ENCODE measurements at places on chromosomes 6 and 20. TPM values are rescaled to one million over a fixed set of nuclear protein-coding genes. Genes with fewer than 3 reads are reported as not detected.

Gene MED20
- 21.7 TPM for total RNA-seq

Gene TRPC4AP
- 83.4 TPM for total RNA-seq

Gene CRISP2
- not detected for total RNA-seq

Gene EMILIN3
- total RNA-seq, result 0.46 TPM

Gene MUC21
- total RNA-seq, result not detected

DNA sequence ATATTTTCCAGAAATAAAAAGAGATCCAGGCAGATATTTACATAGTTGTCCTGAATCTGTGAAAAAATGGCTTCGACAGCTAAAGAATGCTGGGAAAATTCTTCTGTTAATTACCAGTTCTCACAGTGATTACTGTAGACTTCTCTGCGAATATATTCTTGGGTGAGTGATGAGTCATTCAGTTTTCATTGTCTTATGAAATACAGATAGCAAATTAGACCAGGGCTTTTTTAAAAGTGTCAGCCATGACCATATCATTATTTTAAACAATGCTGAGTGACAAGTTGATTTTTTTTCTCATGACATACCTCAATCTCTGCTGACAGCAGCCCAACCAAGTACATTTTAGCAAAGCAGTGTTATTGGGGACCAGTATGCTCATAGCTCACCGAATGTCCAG is 32.8 kb downstream of the TSPYL4 start:
- peaks cover 45% of the 10 kb centered on the region for H3K4me1 ChIP-seq
- H3K36me3 ChIP-seq, result no peaks in the 10 kb centered on the region
- no peak overlapping the region for H3K4me3 ChIP-seq
- peak overlapping the region; percentile 42 for H3K27ac ChIP-seq

DNA sequence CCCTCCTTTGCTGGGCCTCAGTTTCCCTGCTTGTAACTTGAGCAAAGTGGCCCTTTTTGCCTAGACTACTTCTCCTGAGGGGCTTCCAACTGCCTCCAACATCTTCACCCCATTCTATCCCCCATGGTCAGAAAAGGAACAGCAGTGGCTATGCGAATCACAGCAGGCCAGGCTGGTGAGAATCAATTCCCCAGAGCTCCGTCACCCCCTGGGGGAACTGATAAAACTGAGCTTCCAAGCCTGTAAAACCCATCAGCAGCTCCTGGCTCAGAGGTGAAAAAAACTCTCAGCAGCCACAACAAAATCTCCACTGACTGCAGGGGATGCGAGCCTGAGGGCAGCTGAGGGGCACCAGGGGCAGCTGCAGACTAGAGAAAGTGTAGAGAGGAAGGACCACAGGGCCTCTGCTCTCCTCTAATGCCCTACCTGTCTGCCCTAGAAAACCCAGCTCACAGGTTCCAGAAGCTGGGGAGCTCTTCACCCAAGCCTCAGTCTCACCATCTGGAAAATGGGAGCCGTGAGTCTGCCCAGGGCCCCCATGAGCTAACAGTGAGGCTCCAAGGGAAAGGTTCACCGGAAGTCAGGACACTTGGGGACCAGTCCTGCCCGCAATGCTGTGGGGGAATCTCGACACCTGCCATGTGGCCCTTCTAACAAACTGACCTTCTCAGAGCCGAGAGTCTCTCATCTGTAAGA is 120.6 kb downstream of the GRM4 start:
- H3K36me3 ChIP-seq, result no peaks in the 10 kb centered on the region
- no peak overlapping the region for H3K4me3 ChIP-seq
- peaks cover 14% of the 10 kb centered on the region for H3K27me3 ChIP-seq
- DNase-seq, result no peak
- no peaks in the 10 kb centered on the region for H3K4me1 ChIP-seq

DNA sequence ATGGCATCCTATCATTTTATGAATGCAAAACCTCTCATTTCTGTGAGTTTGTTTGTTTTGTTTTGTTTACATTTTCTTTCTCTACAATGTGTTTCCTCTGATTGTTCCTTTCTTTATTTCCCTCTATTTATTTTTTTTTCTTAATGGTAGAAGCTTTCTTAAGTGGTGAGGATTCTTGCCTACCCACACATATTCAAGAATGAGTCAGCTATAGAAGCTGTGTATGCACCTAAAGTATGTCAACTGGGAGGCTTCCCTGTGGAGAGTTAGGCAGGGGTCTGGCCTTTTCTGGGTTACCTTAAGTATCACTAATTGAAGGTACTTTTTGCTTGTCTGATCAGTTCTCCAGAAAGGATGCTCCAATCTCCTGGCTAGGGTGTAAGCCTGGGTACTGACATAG is 354.0 kb downstream of the ESR1 start:
- H3K4me1 ChIP-seq, result peaks cover 11% of the 10 kb centered on the region
- no peak overlapping the region for H3K4me3 ChIP-seq
- H3K27ac ChIP-seq, result no peak overlapping the region
- H3K36me3 ChIP-seq, result peaks cover 28% of the 10 kb centered on the region

DNA sequence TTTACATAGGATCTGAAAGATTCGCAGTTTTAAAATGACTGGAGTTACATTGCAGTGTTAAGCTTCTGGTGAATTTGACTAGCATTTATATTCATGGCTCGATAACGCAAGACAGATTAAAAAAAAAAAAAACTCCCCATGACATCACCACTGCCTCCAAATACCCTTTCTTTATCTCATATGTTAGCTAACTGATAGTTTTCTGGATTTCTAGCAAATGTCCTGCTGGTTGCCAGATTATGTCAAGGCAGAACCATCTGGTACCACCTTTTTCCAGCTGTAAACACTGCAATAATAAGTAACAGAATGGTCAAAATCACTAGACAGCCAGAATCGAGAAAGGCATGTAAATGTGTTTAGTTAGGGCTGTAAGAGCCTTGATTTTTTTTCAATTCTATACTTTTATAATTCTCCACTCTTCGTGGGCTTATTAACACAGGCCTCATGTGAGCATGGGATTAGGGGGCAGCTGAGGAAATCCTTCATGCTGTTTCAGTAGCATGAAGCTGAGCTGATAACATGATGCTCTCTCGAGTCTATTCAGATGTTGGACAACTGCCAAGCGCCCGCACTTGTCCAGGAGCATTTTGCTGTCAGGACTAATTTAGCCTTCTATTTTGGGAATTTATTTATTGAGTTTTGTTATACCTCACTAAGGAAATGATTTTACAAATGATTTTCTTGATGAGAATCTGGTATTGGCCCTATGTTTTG is 166.0 kb upstream of the SCGN start:
- peaks cover 8% of the 10 kb centered on the region for H3K36me3 ChIP-seq
- no peak for DNase-seq
- no peak overlapping the region for H3K27ac ChIP-seq
- peaks cover 11% of the 10 kb centered on the region for H3K4me1 ChIP-seq
- H3K27me3 ChIP-seq, result no peaks in the 10 kb centered on the region
- no peak overlapping the region for H3K4me3 ChIP-seq

GRCh38 chr6:126261792-126262421 is 78.0 kb upstream of the CENPW start:
- no peaks in the 10 kb centered on the region for H3K4me1 ChIP-seq
- H3K27me3 ChIP-seq, result no peaks in the 10 kb centered on the region
- no peak overlapping the region for H3K27ac ChIP-seq
- no peak for DNase-seq

- H3K36me3 ChIP-seq, result peaks cover 9% of the 10 kb centered on the region
- H3K4me1 ChIP-seq, result peaks cover 36% of the 10 kb centered on the region
- H3K27me3 ChIP-seq, result no peaks in the 10 kb centered on the region
- peak overlapping the region; percentile 100 for H3K4me3 ChIP-seq
- peak overlapping the region; percentile 100 for H3K27ac ChIP-seq
These were observed 2.0 kb downstream of the CEBPB start for GRCh38 chr20:50192364-50193198.

DNA sequence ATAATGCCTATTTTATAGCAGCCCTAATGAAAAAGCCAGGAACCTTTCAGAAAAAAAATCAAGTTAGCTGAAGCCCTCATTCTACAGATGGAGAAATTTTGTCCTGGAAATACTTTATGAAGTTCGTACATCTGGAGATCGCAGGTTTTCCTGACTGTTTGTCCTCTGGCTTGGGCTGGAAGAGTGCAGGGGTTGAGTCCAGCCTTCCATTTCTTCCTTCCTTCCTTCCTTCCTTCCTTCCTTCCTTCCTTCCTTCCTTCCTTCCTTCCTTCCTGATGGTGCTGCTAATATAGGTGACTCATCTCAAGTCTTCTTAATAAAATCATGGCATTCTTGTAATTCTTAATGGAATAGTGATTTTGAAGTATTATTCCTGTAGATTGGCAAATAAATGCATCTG is 227.4 kb downstream of the CLVS2 start:
- H3K36me3 ChIP-seq, result no peaks in the 10 kb centered on the region
- no peak overlapping the region for H3K27ac ChIP-seq
- DNase-seq, result no peak
- H3K4me3 ChIP-seq, result no peak overlapping the region

DNA sequence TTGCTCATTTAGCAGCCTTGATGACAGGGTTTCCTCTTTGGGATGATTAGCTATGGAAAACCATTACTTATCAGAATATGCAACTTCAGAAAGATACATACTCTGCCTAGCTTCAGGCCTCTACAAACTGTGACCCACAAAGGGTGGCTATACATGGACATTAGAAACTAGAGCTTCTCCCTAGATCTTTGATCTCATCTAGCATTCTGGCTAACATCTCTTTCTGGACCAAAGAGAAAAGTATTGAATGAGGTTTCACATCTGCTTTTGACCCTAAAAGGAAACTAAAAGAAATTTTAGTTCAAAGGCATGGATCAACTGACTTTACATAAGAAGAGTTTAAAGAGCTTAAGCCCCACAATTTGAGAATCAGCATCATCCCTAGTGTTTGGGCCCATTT is 12.4 kb upstream of the HMGN3 start:
- H3K36me3 ChIP-seq, result peaks cover 4% of the 10 kb centered on the region
- no peak overlapping the region for H3K4me3 ChIP-seq
- no peak overlapping the region for H3K27ac ChIP-seq
- no peaks in the 10 kb centered on the region for H3K4me1 ChIP-seq

GRCh38 chr20:9531581-9531980 is 17.2 kb downstream of the LAMP5 start:
- DNase-seq, result no peak
- H3K27me3 ChIP-seq, result peaks cover under 1% of the 10 kb centered on the region
- H3K36me3 ChIP-seq, result no peaks in the 10 kb centered on the region

DNA sequence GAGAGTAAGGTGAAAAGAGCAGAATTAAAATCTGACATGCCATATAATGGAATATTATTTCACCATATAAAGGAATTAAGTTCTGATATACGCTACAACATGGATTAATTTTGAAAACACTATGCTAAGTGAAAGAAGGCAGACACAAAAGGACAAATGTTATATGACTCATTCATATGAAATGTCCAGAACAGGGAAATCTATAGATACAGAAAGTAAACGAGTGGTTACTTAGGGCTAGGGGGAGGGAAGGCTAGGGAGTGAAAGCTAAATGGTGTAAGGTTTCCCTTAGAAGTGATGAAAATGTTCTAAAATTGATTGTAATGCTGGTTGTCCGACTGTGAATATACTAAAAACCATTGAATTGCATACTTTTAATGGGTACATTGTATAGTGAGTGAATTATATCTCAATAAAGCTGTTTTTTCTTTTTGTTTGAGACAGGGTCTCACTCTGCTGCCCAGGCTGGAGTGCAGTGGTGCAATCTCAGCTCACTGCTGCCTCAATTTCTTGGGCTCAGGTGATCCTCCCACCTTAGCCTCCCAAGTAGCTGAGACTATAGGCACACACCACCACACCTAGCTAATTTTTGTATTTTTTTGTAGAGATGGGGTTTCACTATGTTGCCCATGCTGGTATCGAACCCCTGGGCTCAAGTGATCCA is 8.2 kb downstream of the PRPH2 start:
- H3K27ac ChIP-seq, result peak overlapping the region; percentile 77
- H3K4me1 ChIP-seq, result peaks cover 11% of the 10 kb centered on the region
- peaks cover 3% of the 10 kb centered on the region for H3K36me3 ChIP-seq
- H3K4me3 ChIP-seq, result no peak overlapping the region
- H3K27me3 ChIP-seq, result no peaks in the 10 kb centered on the region
- no peak for DNase-seq

GRCh38 chr20:539848-540247 is 3.7 kb downstream of the CSNK2A1 start:
- DNase-seq, result no peak
- peaks cover 4% of the 10 kb centered on the region for H3K36me3 ChIP-seq
- no peaks in the 10 kb centered on the region for H3K27me3 ChIP-seq

DNA sequence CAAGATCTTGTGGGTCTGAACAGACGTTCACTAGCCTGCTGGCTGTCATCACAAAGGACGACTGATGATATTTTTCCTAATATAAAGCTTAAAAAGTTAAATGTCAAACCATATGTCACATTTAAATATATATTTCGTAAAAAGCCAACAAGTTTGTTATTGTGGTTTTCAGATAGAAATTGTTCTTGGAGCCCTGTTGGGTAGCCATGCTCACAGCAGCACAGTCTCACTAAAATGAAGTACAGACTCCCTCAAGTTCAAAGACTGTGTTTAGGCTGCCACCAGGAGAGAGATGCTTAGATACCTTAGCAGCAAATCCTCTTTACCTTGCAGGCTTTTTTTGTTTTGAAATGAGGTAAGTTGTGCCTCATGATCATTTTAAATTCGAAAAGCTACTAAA is 17.8 kb downstream of the EEF1E1 start:
- H3K4me1 ChIP-seq, result peaks cover 62% of the 10 kb centered on the region
- H3K27me3 ChIP-seq, result no peaks in the 10 kb centered on the region
- DNase-seq, result no peak
- no peak overlapping the region for H3K4me3 ChIP-seq
- H3K36me3 ChIP-seq, result peaks cover 25% of the 10 kb centered on the region

DNA sequence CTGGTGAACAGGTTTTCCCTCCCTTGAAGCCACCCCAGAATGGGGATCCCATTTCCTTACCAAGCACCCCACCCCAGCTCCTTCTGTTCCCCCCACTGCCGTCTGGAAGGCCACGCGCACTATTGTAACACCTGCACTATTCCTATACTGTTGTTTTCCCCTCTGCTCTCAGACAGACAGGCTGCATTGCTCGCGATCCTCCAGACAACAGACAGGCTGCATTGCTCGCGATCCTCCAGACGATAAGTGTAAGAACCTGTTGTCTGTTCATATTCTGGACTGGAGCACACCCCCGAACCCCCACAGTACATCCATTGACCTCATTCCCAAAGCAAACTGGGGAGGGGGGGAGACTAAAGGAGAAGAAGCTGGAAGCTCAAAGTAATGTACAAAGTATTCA is 72.7 kb downstream of the LY86 start:
- DNase-seq, result no peak
- no peaks in the 10 kb centered on the region for H3K36me3 ChIP-seq
- peaks cover 9% of the 10 kb centered on the region for H3K27me3 ChIP-seq
- H3K4me3 ChIP-seq, result no peak overlapping the region

DNA sequence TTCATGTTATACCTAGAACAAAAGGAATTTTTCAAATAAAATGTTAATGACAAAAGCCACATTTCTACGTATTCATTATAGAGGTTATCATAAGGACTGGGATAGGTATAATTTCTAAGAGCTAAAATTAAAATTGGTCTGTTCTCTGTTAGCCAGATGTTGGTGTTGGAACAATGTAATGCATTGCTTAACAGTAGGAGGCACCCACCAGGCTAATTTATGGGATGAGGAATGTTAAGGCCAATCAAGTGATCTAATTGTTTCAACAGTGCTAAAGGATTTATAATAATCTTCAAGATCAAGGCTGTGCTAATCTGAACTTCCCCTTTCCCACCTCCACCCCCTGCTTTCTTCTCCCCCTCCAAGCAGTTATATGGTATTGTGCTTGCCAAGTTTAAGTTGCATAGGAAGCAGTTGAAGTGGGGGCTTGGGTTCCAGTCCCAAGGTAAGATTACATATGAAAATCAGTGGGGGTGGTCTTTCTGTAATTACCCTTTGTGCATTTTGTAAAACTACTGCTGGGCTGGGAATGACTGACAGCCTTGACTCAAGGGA is 89.2 kb upstream of the BACH2 start:
- H3K27ac ChIP-seq, result no peak overlapping the region
- no peaks in the 10 kb centered on the region for H3K27me3 ChIP-seq
